Hindlimb muscle (tissue), 1 donor: ENCODE measurements at places on chromosomes 1 and 21. TPM values are rescaled to one million over a fixed set of nuclear protein-coding genes. Genes with fewer than 3 reads are reported as not detected.

GRCh38 chr1:184770181-184770979 is 15.7 kb upstream of the EDEM3 start:
- DNase-seq: no peak

- DNase-seq: no peak
Measured at GRCh38 chr21:28604946-28605537, 387.6 kb downstream of the LTN1 start.

DNA sequence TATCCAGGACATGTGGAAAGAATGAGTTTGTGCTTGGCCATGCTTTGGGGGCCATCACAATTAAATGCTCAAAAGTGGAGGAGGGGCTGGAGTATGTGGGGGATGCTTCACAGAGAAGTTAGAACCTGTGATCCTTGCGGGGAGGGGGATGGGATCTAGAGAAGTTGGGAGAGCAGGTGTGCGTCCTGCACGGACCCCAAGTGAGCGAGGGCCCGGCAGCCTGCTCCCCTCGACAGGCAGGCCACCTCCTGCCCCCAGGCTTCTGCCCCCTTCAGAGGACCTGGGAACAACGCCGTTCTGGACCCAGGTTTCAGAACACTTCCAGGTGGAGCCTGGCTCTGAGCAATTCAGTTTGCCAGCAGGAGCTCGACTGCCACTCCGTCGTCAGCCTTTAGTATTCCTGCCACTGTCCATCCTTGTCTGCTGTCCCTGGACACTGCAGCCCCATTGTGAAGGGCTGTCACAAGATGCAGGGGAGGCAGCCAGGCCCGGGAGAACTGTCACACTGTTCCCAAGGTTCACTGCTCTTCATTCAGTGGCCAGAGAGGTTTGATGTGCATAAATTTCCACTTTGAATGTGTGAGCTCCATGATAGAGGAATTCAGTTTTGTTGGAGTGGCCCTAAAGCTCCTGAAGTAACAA is 112.2 kb downstream of the DHRS3 start:
- DNase-seq: no peak

DNA sequence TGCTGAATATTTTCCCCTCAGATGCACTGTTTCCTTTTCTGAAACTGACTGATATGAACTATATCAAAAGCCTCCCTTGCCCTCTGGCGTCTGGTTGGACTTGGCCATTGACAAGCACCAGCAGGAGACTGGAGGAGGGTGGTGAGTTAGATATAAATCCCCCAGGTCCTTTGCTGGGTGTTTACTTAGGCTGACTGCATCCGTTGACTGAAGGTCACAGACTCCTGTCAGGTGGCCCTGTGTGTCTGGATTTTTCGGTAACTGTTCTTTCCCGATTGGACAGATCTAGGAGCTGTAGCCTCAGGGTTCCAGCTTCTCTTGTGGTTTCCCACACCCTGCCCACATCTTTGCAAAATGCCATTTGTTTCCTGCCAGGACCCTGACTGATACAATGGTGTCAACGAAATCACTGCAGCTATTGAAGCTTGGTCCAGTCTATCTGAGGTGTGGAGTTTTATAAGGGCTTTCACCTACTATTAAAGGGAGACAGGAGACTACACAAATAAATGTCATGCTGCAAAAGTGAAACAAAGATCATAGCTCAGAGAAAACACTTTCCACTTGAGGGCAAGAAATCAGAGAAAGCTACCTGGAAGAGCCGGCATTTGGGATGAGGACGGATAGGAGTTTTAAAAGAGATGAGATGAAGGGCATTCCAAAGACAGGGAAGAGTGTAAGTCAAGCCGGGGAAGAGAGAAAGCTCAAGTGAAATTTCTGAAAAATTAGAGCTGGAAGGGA is 1.5 kb upstream of the MAGI3 start:
- DNase-seq: no peak

DNA sequence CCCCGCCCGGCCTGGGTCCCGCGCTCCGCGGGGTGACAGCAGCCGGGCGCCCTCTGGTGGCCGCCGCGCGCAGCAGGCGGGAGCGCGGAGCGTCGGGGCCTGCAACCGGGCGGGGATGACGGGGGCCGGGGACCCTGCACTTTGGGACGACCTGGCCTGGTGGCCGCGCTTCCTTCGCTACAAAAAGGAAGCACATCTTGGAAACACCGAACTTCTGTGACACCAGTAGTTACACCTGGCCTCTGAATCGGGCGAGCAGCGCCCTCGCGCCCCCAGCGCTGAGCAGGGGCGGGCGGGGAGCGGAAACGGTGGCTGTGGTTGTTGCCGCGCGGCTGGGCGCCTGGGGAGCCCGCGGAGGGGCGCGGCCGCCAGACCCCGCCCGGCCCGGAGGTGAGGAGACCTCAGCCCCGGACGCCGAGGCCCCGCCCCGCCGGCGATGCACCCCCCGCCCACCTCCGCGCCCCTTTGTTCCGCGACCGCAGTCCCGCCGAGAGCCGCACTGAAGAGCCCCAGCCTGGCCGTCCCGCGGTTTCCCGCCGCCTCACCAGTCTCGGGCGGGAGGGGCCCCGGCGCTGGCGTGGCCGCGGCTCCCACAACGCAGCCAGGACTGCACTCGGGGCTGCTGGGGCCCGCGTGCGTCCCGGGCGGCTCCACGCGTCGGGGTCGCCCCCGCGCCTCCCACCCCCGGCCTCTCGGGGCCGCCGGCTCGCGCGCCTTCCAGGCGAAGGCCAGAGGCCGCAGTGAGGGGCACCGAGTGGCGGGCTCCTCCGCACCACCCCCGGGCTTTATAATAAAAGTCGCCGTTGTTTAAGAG is 59.3 kb downstream of the H3-3A start:
- DNase-seq: peak; percentile 82

DNA sequence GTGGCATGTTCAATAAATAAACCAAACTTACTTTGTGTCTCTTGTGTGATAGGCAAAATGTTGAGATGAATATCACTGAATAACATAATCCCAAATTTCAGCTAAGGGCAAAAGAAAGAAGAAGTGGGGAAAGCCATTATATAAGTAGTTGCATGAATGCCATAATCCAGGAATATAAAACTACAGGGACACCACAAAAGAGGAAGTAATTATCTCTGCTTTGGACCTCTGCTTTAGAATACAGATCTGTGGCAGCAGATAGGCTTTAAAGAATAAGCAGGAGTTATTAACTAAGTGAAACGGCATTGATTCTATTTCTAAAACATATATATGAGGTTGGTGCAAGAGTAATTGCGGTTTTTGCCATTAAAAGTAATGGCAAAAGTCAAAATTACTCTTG is 288.5 kb upstream of the SNX7 start:
- DNase-seq: no peak

DNA sequence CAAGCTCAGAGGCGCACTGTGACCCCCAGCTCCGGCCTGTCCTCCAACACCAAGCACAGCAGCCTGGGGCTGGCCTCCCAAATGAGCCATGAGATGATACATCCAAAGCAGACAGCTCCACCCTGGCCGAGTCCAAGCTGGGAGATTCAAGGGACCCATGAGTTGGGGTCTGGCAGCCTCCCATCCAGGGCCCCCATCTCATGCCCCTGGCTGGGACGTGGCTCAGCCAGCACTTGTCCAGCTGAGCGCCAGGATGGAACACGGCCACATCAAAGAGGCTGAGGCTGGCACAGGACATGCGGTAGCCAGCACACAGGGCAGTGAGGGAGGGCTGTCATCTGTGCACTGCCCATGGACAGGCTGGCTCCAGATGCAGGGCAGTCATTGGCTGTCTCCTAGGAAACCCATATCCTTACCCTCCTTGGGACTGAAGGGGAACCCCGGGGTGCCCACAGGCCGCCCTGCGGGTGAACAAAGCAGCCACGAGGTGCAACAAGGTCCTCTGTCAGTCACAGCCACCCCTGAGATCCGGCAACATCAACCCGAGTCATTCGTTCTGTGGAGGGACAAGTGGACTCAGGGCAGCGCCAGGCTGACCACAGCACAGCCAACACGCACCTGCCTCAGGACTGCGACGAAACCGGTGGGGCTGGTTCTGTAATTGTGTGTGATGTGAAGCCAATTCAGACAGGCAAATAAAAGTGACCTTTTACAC is 29.1 kb downstream of the SLC19A1 start:
- no peak for DNase-seq

DNA sequence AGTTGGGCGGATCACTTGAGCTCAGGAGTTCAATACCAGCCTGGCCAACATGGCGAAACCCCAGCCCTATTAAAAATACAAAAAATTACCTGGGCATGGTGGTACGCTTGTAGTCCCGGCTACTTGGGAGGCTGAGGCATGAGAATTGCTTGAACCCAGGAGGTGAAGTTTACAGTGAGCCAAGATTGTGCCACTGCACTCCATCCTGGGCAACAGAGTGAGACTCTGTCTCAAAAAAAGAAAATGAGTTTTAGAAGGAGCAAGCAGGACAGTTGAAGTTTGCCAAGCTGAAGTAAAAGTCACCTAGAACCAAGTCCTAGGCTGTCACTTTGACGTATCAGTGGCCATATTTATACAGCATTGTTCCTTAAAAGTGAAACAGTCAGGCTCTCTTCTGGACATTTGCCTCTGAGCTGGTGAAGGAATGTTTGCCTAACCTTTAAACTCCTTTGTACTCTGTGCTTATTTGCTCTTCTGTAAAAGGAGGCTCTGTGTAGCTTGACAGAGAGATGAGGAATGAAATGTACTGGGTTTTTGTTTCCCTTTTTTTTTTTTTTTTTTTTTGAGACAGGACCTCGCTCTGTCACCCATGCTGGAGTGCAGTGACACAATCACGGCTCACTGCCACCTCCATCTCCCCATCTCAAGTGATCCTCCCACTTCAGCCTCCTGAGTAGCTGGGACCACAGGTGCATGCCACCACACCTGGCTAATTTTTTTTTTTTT is 2.8 kb downstream of the RAB4A start:
- no peak for DNase-seq

DNA sequence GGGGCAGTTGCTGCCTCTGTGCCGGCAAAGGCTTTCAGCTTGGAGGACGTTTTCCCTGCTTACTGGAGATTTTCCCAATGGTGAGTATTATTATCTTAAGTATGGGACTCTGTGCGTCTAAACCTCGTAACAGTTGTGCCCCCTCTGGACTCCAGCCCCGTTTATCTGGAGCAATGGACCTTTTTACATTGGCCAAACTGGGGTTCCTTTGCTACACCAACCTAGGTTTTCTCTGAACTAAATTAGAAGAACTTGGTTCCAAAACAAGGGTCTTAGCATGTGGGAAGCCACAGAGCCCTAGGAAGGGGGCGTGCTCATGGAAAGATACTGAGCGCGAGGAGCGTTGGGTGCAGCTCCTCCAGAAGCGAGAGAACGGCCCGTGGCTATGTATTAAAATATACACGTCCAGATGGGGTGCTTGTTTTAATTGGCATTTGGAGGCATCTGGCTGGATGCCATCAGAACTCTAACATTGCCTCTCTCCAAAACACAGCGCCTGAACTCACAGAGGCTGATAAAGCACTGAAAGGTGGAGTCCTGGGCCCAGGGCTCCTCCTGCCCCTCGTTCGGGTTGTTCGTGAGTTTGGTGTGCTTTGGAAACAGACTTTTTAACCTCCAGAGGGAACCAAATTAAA is 28.4 kb downstream of the POFUT2 start:
- no peak for DNase-seq

GRCh38 chr1:60567256-60567655 is 493.7 kb upstream of the C1orf87 start:
- no peak for DNase-seq

DNA sequence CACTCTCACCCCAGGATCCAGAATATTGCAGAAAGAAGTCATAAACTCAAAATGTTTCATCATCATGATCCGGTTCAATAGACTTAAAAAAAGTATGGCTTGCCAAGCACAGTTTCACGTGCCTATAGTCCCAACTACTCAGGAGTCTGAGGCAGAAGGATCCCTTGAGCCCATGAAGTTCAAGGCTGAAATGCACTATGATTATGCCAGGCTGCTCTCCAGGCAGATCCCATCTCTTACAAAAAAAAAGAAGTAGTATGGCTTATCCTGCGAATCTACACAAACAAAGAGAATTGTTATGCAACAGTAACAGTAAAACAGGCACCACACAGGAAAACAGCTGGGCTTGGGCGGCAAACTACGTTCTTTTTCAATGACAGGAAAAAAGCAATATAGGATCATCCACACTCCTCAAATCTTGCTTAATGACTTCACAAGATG is 76.2 kb downstream of the EIF4G3 start:
- DNase-seq: peak; percentile 23

DNA sequence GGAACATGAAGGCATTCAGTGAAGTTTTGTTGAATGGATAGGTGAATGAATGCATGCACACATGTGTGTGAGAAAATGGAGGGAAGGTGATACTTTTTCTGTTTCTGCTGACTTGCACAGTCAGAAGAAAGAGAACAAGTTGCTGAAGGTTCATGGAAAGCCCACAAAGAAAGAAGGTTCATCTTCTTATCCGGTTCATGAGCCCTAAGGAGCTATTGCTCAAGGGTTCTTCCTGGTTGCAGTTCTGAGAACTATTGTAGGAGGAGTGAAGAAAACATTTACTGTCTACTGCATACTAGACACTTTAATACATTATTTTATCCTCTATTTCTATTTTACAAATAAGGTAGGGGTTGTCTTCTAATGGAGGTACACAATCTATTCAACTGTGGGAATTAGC is 13.4 kb upstream of the NIBAN1 start:
- no peak for DNase-seq

DNA sequence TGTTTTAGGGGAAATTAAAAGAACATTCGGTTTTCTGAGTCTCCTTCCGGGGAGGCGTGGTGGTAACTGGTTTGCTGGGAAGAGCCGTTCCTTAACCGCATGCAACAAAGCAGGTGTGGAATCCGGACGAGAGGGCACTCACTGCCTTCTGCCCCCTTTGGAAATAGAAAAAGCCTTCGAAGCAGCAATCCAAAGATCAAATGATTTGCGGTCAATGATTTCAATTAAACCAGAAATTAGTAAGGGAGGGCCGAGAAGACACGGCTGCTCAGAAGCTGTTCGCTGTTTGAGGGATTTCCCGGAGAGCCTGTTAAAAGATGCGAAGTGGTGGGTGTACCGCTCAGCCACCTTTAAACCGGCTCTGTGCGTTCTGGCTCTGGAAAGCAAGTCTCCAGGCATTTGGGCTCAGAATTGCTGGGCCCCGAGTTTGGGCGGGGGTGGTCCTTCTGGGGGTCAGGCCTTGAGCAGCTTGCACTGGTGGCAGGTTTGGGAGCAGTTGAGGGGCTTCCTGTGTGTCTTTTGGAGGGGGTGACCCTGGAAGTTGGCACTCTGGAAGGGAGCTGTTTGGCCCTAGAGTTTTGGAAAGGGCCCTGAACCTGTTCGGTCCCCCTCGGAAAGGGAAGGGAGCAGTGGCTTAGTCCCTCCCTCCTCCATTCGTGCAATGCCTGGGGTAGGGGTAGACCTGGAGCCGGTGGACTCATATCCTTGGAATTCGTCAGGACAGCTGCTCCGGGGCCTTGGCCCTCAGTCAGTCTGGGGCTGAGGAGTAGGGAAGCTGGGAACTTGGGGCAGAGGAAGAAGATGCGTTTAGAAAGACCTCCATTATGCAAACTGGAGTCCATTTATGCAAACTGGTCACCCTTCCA is 3.1 kb downstream of the SIM2 start:
- no peak for DNase-seq

DNA sequence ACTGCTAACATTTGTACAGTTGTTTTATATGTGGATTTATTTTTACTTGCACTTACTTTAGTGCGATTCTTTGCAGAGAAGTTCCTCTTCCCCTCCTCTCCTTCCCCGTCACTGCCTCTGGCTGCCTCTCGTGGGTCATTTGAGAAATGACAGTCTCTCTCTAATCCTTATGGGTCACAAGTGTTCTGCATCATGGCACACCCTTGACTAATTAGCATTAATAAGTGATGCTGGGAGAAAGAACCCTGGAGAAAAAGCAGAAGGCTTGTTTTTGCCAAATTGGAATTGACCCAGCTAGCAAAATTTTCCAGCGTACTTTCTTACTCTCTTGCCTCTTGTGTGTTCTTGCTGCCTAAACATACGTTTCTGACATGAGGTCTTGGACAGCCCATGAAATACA is 301.2 kb downstream of the DUSP10 start:
- DNase-seq: peak; percentile 78

Gene TDRD10
- polyA plus RNA-seq: 3.3 TPM

Gene PRPF38A
- 44.6 TPM for polyA plus RNA-seq

Gene NUDT4B
- polyA plus RNA-seq: not detected

Gene ERICH3
- 0.08 TPM for polyA plus RNA-seq
